Pulmonary artery endothelial cell (primary cell): ENCODE measurements at places on chromosomes 11 and 22.

- no peak for DNase-seq
Observed at GRCh38 chr11:69400771-69401590, 80.5 kb upstream of the LINC01488 start.

DNA sequence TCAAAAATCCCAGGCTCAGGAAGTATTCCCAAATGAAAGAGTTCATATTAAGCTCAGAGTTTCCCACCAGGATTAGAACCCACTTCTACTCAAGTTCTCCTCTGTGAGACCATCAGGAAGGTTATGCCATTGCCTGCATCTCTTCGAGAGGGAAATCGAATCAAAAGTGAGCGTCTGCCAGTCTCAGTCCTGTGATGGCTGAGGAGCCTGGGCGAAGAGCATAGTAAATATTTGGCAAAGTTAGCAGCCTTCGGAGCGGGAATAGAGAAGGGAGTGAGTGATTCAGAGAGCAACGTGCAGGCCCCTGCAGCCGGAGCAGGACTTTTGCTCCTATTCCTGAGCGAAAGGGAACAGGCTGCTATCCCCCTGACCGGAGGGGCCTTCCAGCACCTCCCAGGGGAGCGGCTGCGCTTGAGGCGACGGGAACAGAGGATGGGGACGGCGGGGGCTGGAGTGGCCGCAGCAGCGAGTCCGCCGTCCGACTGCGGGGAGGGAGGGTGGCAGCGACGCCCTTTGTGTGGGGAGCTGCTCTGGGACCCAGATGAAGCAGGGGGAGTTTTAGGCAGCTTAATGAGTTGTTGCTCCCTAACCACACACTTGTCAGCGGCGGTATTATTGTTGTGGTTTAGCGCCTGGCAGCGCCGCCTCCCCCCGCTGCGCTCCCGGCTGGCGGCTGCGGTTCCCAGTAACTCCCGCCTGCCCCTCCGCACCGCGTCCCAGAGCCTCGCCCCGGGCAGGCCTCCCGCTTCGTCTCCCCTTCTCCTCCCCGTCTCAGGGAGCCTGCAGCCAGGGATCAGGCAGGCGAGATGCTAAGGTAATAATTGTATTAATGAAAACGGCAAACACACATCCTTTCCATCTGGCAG is 21.7 kb upstream of the NRGN start:
- DNase-seq = no peak

DNA sequence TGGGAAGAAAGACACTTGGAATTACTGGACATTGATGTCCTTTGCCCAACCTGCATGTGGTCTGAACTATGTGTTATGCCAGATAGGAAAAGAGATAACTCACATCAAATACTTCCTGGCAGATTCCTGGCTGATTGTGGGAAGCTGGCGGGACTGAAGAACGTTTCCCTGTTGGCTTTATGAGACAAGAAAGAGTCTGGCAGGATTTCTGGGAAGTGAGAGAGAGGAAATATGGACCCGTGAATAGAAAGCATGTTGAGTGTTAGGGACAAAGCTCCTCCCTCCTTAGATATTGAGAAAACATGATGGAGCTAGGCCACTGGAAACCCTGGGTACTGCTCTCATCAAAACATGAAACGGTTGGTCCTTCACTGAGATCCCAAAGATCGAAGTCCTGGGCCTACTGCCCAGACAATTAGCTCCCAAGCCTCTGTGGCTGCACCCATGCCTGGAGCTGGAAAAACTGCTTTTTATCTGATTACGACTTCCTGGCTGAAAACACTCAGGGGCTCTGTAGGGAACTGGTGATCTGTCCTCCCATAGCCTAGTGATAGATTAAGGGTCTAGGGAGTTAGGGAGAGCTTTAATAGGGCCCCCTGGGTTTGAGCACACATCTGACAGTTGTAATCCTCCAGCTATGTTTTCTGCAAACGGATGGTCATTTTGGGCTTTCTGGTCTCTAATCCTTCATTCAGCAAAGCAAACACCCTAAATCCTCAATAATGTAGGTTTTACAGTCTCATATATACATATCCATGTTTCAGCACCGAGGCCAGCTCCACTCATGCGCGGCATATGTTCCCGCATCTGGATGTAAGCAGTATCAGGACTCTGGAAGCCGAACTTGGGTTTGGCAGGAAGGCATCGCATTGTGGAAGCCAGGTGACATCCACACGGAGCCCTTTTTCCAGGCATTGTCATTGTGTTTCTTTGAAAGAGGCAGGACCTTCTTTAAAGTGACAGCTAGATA is 6.1 kb upstream of the B3GAT1 start:
- DNase-seq = no peak

- peak; percentile 51 for DNase-seq
Observed at GRCh38 chr11:122167100-122167499, 51.1 kb upstream of the BLID start.

DNA sequence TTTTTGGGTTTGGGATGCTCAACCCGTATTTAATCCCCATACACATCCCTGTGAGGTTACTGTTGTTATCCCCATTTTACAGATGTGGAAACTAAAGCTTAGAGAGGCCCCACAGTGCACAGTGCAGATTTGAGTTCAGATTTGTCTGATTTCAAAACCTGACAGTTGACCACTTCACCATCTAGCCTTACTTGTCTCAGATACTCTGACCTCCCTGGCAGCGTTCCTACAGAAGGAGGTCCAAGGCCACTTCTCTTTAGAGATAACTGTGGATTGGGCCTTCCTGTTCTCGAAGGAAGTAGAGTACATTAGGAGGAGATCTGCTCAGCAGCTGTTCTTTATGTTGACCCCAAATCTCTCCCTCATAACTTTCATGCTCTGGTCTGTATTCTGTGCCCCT is 46.7 kb upstream of the CTTN start:
- DNase-seq = no peak
